Activated T-helper 2 cell treated with anti-CD3 and anti-CD28 coated beads, Interferon-gamma antibody, Interleukin-2, Interleukin-4, amounts not matched to agents 10 μg/mL and 5 μg/mL and 100 μg/mL, durations not matched to agents 14 hours and 24 hours and 36 hours (primary cell): ENCODE measurements at places on chromosomes 2 and 18. TPM values are rescaled to one million over a fixed set of nuclear protein-coding genes. Genes with fewer than 3 reads are reported as not detected.

Gene APLF
- 3.8 TPM in 2 replicates for total RNA-seq

Gene SLC5A7
- total RNA-seq: not detected in 2 replicates

GRCh38 chr2:240182001-240182400 lies 41.5 kb upstream of the OTOS start:
- no peak for DNase-seq

- DNase-seq: no peak
These were observed 87.9 kb downstream of the ZEB2 start for GRCh38 chr2:144431998-144432397.

Gene ANKMY1
- total RNA-seq: 23.7 and 25.1 TPM in 2 replicates

Gene SPDYA
- total RNA-seq: 1.5 and 1.8 TPM in 2 replicates

Gene DTNA
- total RNA-seq: 0.73 TPM in 1 of 2 replicates, not detected in the other

- DNase-seq: no peak
These were observed 89.7 kb downstream of the BABAM2 start for GRCh38 chr2:27980242-27980641.

GRCh38 chr2:65536596-65536995 lies 104.2 kb upstream of the SPRED2 start:
- DNase-seq: no peak

DNA sequence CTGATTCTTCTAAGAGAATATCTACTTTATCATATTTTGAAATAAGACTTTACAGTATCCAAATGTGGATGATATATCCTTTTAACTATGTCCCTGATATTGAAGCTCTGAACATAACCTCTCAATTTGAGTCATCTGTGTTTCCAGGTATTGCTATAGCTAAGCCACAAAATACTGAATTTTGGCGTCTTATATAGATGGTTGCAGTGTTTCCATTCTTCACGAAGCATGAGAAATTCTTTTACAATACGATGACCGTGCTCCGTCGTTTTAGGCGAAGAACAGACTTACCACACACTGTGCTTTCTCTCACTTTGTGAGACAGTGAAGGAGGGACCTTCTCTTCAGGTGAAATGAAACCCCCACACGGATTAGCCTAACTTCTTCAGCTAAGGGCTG lies 45.3 kb downstream of the LRRFIP1 start:
- no peak for DNase-seq

DNA sequence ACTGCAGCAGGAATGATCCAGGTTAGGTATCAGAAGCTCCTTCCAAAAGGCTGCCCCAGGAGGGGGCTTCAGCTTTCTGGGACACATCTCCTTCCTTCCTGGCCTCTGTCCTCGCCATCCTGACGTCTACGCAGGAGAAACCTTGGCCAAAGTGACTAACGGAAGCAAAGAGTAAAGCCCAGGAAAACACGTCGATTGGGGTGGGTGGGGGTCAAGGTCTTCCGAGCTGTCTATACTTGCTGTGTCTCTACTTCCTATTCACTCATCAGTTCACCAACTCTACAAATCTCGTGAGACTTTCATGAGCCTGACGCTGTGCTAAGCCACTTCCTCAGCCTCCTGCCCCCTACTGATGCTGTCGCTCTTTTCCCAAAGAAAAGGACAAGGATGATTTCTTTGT lies 212.6 kb downstream of the TNS1 start:
- no peak for DNase-seq

GRCh38 chr2:17557596-17557995 lies 17.1 kb downstream of the VSNL1 start:
- no peak for DNase-seq

DNA sequence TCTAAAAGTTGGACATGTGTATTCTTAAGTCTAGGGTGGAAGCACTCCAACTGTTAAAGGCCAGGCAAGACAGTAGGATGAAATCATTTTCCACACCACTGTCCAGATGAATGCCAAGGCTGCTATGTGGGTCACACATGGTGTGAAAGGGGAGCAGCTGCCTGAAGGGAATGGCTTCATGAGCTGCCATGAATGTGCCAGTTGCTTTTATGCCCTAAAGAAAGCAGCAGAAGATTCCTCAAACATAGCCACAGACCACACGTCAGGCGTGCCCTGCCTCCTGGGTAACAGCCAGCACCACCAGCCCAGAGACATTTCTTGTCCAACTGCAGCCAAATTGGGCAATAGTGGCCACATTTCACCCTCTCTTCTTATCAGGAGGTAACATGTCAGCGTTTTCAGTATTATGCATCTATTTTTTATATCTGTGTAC lies 130.2 kb downstream of the MTCL1 start:
- DNase-seq: no peak

GRCh38 chr2:20052229-20052851 lies 912 bp upstream of the LAPTM4A start:
- DNase-seq: no peak

Gene C2orf78
- total RNA-seq: not detected in 2 replicates

DNA sequence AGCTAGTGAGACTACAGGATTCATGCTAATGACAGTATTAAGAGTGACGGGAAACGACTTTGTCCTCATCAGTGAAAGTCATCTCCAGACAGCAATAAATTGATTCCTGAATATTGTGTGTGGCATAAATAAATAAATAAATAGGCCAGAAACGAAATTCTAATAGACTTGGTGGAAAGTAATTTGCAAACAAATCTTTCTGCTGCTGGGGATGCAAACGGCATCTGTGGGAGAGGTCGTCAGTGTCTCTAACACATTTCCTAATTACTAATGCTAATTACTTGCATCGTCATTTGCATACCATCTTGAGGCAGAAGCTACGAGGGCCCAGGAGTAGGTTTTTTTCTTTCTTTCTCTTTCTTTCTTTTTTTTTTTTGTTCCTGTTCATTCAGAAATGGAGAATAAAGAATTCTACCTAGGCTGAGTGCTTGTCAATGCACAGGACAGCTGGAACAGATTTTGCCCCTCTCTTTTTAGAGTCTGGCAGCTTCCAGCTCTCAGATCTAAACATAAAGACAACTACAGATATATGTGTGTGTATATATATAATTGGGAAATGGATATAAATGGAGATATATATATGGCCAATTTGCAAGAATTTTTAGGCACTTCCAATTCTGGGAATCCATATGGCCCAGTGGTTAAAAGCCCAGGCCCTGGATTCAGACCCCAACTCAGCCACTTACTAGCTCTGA lies 75.1 kb downstream of the SPP2 start:
- DNase-seq: no peak

Gene ALLC
- total RNA-seq: not detected in 2 replicates

Gene EN1
- total RNA-seq: not detected in 2 replicates

DNA sequence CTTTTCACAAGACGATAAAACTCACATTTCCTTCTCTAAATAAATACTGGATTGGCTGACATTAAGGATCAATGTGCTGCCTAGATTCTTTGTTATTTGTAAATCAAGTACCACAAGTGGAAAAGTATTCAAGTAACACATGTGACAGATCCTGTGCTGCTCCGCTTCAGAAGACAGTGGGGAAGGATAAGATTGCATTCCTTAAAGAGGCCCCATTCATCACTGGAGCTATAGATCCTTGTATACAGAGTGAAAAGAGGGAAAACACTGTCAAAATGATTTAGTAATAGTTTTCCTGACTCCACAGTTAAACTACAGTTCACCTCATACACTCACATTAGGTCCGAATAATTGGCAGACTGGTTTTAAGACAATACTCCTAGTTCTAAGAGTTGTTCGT lies 108.0 kb upstream of the CSRNP3 start:
- DNase-seq: no peak

DNA sequence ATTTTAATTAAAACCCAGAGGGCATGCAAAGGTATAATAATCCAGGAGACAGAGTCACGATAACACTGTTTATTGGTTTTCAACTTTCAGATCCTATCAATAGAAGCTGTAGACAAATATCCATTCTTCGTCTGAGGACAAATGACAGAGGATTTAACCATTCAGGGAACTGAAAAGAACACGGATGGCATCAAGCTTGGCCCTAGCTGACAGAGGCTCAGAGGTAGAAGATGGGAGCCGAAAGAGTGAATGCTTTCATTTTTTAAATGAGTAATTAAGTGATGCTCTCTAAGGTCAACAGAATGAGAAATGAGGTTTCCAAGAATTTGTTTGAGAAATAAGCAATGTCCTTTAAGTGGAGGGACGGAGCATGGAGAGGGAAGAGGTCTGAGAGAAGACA lies 62.1 kb downstream of the BCL2 start:
- DNase-seq: no peak

- no peak for DNase-seq
These were observed 3.6 kb upstream of the GPC1 start for GRCh38 chr2:240431661-240432424.

- DNase-seq: no peak
These were observed 803 bp upstream of the FIGN start for GRCh38 chr2:163736433-163737189.

DNA sequence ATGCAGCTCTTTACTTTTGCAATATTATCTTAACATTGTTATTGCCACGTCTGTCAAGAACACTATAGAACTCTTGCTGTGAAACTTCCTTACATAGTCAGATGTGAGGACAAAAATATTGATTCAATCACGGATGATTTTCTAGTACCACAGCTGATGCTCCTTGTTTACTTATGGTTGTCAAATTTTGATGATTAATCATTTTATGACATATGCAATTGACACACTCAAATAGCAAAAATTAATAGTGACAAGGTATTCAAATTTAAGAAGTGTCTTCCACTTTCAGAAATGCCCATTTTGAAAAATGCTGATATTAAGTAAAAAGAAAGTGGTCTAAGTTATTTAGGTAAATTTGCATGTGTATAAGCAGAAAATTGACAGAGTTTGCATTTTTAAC lies 284.0 kb downstream of the CCDC102B start:
- no peak for DNase-seq

DNA sequence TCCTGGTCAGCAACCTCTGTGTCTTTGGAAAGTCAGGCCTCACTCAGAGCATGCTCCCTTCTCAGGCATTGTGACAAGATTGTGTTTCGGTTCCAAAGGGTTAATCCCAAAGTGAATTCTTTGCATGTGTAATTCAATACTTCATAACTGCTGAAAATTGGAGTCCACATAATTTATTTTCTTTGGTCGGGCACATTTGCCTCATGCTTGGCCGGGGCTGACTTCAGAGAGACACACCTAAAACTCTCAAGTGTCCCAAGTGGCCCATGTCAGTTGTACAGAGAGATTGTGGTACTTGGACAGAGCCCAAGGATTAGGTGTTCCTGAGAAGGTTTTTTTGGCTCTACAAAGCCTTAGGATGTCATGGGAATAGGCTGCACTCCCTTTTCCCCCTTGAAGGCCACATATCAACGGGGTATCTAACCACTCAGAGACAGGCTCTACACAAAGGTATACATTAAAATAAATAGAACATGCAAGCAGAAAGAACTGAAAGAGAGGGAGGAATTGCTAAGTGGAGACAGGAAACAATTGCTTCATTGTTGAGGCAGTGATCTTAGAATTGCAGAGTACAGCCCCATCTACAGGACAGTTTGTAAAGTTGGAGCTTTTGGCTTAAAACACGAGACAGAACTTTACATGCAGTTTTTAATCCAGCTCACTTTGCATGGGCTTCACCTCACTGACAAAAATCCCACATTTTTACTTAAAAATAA lies 1232.3 kb upstream of the ZEB2 start:
- no peak for DNase-seq

DNA sequence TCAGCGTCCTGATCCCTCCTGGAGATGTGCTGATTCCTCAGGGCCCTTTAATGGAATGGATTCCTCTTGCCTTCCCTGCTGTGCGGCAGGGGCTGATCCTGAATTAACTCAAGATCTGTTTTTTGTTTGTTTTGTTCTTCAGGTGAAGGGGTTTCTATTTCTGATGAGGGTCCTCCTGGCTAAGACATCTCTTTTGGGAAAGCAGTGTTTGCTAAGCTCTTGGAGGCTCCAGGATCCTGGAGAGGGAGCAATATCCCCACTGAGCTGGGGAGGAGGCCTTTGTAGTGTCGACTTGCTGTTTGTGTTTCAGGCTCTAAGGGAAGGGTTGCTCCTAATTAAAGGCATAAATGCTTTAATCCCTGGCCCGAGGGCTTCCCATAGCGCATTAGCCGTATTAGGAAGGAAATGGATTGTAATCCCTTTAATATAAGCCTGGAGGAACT lies 65.3 kb upstream of the FOXI3 start:
- no peak for DNase-seq

GRCh38 chr2:64873472-64873924 lies 115.7 kb upstream of the SLC1A4 start:
- peak; percentile 73 for DNase-seq

DNA sequence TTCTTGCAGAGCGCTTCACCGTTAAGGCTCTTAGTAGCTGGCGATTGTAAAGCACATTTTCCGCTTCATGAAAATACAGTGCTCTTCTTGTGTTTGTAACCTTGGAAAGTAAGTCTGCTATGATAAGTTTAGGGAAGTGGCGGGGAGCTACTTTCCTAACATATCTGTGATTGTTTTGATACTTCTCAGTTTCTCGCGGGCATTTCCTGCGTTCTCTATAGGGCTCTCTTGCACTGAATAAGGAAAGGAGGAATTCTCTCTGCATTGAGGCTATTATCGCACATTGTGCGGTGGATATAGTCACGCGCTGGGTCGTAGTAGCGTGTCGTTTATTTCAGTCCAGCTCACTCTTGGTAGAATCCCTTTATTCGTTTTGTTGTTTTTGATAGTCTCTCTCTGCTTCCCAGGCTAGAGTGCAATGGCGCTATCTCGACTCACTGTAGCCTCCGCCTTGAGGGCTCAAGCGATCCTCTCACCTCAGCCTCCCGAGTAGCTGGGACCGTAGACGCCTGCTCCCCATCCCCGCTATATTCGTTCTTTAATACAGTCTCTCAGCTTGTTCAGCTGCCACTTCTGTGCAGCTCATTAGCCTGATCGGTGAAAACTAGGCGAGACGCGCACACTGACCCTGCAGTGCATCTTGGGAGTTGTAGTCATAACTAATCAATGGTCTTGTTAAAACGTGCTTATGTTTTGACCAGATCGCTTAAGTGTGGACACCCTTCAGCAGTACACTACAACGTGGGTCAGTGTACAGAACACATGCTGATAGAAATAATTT lies 1.0 kb upstream of the PPP4R3B start:
- peak; percentile 48 for DNase-seq

Gene REEP1
- total RNA-seq: 0.62 and 0.71 TPM in 2 replicates
